Neural crest cell (in vitro differentiated cells): ENCODE measurements at places on chromosomes 1 and 21.
A peak's percentile ranks its signal among the peaks of the same experiment; 100 is the strongest.

GRCh38 chr1:25715888-25716287 is 84.1 kb upstream of the SELENON start:
- DNase-seq: no peak

DNA sequence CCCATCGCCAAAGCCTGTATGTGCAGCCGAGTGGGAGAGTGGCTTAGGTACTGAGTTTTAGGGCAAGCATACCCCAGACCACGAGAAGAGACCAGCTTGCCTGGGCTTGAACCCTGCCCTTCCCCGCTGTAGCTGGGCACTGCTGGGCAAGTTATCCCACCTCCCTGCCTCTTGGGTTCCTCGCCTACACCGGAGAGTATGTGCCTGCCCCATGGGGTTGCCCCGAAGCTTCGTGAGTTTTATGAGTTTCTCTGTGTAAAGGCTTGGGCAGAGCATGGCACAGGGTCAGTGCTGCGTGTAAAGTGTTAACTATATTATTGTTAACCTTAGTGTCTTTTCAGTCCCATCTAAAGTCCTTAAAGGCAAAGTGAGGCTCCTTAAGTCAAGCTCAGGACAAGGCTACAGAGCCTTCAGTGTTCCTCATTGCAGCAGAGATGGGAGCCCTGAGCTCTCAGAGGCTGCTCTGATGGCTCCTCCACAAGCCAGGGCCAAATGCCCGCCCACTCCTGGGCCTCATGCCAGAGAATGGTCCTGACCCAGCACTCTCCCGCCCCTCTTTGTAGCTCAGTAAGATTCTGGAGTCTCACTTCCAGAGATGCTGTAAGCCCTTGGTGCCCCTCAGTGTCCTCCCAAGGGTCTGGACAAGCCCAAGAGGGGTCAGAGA is 37.0 kb upstream of the KCNA10 start:
- no peak for DNase-seq

GRCh38 chr1:244496186-244496585 is 35.1 kb downstream of the CATSPERE start:
- no peak for DNase-seq

- no peak for DNase-seq
Measured at GRCh38 chr1:107358619-107359327, 217.9 kb downstream of the NTNG1 start.

- no peak for DNase-seq
Measured at GRCh38 chr21:34936371-34936789, 112.7 kb downstream of the RUNX1 start.

DNA sequence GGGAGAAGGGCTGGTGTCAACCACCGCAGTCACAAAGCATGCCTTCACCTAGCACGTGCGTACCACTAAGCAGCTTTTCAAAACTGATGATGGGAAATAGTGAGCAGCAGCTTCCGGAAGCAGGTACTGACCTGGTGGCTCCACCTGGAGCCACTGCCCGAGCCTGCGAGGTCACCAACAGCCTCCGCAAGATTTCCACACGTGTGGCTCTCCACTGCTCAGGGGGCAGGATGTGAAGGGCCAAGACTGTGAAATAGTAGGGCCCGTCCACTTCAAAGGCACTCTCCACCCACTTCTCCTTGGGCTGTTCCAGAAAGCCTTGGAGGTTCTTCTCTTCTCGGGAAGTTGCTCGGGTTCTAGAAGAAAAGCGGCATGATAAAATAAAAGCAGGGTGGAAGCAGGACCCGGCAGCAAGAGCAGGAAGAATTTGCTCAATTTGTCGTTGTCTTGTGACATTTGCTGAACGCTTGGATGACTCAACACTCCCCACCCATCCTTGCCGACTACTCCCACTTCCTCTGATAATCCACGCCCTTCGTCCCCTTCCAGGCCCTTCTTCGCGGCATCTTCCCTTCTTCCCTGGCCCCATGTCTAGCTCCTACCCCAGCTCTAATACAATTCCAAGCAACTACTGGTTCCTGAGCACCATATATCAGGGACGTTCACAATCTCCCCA is 124.9 kb upstream of the IFFO2 start:
- DNase-seq: no peak

GRCh38 chr1:230725256-230726012 is 11.5 kb upstream of the AGT start:
- DNase-seq: no peak

DNA sequence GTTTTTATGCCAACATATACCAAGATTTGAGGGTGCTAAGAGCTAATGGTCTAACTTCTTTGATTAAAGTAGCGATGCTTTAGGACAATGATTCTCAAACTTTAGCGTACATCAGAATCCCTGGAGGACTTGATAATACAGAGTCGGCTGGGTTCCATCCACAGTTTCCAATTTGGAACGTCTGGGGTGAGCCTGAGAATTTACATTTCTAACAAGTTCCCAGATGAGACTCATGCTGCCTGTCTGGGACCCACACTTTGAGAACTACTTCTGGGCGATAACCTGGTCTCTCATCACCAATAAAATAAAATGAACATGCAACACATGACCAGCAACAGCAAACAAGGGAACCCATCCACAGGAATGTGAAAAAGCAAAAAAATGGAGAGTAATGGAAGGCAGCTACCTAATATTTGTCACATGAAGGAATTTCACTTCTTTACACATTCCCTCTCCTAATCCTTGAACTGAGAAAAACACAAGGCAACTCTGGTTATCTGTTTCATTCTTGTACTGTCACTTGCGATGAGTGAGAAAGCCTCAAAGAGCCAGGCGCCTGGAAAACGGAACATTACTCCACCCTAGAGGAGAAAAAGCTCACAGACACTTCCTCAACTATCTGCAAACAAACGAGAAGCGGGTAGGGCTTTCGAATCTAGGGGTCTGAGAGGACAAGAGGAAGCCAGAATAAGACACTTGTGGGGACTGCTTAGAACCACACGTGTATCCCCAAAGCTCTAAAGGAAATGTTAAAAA is 14.0 kb downstream of the HSF2BP start:
- peak; percentile 13 for DNase-seq
